GM12892 (cell line): ENCODE measurements at places on chromosomes 7 and 10.

DNA sequence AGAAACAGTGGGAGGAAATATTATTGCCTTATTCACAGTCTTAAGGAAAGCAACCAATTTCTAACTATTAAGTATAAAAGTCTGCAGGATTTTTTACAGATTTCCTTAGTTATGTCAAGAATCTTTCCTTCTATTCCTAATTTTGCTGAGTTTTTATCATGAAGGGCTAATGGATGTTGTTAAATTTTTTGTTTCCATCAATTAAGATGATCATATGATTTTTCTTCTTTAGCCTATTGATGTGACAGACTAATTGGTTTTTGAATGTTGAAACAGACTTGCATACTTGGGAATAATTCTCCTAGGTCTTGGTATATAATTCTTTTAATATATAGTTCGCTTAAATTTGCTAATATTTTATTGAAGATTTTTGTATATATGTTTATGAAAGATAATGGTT, 569.1 kb upstream of the KCND2 start:
- no peak for DNase-seq

- DNase-seq = no peak
Observed at GRCh38 chr10:44589181-44589943, 204.5 kb upstream of the CXCL12 start.

- no peak for DNase-seq
Observed at GRCh38 chr7:156834462-156834861, 58.5 kb downstream of the LMBR1 start.

- DNase-seq = no peak
Observed at GRCh38 chr7:77799078-77799964, 748 bp downstream of the PHTF2 start.
